ENCODE measurements at places on chromosomes 12 and 14.
A peak's percentile ranks its signal among the peaks of the same experiment; 100 is the strongest.

DNA sequence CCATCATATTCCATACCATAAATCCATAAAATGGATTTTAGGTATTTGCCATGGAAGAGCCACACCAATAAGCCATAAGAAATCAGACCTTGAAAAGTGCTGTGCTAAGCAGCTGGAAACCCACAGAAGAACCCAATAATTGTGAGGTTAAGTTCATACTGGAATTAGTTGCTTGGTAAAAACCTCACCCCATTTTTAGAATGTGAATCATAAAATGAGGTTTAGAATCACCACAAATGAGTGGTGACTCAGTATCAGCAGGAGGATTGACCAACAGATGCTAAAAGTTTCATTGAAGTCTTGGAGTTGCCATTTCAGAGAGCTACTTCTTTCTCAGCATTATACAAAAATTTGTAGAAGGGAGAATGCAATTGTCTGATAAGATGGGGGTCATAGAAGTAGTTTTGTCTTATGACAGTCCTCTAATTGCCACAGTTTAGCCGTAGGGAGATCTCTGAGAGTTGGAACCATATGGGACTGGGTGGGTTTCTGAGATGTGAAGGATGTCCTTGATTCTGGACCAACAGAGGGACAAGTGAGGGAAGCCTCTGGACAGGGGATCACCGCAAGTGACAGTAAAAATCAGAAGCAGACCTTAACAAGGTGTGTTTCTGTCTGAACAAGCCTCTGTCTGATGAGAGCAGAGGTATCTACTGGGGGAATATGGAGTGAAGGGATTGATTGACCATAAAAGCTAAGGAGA is 1.4 kb upstream of the STON2 start:
- no peak for DNase-seq

GRCh38 chr12:131831635-131832041 is 3.4 kb downstream of the MMP17 start:
- peak; percentile 77 for DNase-seq

GRCh38 chr12:11853126-11853525 is 203.7 kb downstream of the ETV6 start:
- no peak for DNase-seq

DNA sequence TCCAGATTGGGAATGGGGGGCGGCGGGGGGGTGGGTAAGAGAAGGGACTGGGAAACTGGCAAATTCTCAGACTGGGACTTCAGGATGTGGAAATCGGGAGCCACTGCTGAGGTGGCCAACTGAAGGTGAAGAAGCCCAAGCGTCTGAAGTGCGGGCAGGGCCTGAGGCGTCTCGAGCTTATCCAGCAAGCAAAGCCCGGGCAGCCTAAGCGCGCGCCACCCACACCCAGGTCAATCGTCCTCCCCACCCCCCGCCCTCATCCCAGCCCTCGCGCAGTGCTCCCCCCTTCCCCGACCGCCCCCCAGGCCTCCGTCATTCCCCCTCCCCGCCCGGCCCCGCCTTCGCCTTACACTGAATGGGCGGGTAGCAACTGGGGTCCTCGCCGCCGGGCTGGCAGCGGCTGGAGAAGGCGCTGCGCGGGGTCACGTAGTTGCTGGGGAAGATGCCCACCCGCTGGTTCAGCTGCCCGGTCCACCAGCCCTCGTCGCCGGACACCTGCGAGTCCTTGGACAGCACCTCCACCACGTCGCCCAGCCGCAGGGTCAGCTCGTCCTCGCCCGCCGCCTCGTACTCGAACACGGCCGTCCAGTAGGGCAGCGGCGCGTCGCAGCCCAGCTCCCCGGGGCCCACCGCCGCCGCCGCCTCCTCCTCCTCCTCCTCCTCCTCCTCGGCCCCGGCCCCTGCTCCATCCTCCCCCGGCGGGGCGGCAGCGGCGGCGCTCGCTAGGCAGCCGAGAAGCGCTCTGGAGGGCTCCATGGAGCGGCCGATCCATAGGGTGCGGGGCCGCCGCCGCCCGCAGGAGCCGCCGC is 693 bp downstream of the MAP3K9 start:
- no peak for DNase-seq

- no peak for DNase-seq
These were observed 12.5 kb downstream of the C1R start for GRCh38 chr12:7079826-7080125.

GRCh38 chr14:20631023-20631879 is 10.2 kb downstream of the OR6S1 start:
- DNase-seq: peak; percentile 71

DNA sequence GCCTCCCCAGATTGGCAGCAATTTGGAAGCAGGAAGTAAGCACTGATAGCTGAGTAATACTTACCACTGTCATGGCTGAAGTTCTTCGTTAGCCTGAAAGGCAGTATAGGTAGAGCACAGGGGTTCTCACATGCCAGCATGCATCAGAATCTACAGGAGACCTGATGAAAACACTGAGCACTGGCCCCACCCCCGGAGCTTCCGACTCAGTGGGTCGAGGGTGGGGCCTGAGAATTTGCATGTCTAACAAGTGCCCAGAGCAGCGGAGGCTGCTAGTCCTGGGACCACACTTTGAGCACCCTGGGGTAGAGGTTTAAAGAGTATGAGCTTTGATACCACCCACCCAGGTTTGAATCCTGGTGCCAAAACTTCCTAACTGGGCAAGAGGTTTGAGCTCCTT is 89.6 kb downstream of the FBXW8 start:
- DNase-seq: no peak

DNA sequence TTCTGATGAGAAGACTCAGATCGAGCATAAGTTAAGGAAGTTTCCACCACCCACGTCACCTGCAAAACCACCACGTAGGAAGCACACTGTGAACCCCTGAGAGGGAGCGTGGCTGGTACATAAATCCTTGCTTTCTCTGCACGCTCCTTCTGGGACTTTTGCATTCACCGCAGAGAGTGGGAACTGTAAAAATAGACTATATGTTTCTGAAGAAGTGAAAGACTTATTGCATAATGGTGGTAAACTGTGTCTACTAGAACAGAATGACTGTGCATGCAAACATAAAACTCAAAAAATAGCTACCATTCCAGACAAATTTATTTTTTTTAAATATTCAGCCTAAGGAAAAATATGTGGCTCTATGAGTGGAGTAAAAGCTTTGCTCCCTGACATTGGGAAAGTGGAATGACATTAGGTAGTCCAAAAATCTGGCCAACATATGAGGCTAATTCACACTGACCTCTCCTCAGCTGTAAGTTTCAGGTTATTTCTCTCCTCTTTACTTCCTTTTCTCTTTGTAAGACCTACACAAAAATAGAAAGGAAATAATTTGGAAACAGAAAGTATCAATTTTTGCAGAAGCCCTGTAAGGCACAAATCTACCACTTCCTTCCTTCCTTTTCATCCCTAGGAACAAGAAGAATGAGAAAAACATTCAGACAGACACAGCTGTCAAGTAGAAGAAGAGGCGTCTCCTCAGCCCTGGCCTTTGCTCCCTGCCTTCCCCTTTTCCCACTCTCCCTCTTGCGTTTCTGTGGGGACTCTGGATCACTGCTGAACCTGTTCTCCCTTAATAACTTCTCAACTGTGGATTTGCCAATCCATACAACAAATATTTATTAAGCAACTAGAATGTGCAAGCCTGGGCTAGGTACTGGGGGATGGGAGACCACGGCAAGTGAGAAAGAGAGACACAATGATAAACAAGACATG is 264.3 kb upstream of the FOXN3 start:
- DNase-seq: no peak

DNA sequence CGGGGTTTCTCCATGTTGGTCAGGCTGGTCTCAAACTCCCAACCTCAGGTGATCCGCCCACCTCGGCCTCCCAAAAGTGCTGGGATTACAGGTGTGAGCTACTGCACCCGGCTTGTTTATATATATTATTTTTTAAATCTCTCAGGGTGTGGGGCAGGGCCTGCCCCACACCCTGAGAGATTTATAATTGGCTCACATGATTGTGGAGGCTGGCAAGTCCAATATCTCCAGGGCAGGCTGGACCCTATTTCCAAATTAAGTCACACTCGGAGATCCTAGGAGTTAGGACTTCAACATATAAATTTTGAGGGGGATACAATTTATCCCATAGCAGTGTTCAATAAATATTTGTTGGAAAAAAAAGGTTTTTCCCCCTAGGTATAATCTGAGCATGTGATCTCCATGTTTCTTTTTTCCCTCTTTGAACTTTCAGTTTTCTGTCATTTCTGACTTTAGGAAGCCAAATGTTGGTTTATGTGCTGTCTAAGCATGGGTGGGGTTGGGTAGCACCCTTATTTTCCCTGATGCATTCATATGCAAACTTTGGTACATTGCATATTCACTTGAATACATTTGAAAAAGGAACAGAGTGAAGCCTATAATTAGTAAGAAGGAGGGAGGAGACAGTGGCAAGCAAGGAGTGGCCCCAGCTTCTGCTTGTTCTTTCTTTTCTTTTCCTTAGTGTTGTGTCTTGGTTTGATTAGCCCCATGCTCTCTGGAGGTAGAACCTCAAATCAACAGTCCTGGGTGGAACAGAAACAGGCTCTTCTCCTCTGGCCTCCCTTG is 8.7 kb upstream of the A2ML1 start:
- DNase-seq: no peak

DNA sequence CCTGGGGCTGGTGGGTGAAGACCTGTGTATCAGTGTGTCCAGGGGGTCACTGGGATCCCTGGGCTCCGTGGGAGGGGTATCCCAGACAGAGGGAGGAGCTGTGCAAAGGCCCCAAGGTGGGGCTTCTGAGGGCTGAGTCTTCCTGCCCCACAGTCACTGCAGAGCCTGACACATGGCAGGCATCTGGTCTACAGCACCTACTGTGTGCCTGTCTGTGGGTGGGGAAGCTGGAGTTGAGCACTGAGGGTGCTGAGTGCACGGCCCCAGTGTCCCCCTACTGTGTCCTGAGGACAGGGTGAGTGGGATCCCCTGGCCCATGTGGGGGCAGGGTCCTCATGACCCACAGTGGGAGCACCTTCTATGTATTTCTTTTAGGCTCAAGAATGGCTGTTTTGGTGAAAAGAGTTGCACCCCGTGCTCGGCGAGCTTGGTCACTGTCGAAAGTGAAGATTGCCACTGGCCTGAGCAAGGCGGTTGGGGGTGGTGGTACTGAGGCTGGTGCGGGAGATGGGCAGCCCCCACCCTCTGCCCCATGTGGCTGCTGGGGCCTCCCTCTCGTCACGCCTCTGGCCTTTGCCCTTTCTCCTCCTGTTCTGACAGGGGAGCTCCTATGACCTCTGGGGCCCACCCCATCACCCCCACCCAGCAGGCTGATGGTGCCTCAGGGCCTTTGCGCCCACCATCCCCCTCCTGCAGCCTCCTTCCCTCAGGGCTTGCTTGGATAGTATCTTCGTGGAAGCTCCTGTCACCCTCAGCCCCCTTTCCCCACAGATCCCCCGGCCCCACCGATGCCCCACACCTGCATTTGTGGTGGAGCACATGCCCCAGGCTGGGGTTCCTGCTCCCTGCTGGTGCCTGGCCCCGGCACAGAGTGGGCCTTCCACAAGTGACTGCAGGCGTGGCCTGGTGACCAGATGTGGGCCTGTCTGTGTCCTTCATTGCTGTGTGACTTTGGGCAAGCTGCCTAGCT is 55.8 kb downstream of the BEGAIN start:
- no peak for DNase-seq

GRCh38 chr12:70487440-70487839 is 121.3 kb downstream of the KCNMB4 start:
- no peak for DNase-seq

GRCh38 chr14:90488256-90488655 is 91.4 kb downstream of the CALM1 start:
- DNase-seq: no peak

- DNase-seq: no peak
These were observed 41.9 kb downstream of the MMAB start for GRCh38 chr12:109531411-109531810.

- DNase-seq: no peak
These were observed 203.3 kb downstream of the NAV3 start for GRCh38 chr12:78034025-78034424.

DNA sequence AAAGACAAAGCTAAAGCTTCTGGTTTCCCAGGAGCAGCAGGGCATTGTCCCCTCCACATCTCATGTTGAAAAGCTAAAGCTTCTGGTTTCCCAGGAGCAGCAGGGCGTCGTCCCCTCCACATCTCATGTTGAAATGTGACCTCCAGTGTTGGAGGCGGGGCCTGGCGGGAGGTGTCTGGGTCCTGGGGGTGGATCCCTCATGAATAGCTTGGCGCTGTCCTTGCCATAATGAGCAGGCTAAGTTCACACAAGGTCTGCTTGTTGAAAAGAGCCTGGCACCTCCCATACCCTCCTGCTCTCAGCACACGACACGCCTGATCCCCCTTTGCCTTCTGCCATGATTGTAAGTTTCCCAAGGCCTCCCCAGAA is 123.7 kb downstream of the PIWIL1 start:
- no peak for DNase-seq

- peak; percentile 88 for DNase-seq
These were observed 13.7 kb downstream of the KRT71 start for GRCh38 chr12:52539083-52539820.

DNA sequence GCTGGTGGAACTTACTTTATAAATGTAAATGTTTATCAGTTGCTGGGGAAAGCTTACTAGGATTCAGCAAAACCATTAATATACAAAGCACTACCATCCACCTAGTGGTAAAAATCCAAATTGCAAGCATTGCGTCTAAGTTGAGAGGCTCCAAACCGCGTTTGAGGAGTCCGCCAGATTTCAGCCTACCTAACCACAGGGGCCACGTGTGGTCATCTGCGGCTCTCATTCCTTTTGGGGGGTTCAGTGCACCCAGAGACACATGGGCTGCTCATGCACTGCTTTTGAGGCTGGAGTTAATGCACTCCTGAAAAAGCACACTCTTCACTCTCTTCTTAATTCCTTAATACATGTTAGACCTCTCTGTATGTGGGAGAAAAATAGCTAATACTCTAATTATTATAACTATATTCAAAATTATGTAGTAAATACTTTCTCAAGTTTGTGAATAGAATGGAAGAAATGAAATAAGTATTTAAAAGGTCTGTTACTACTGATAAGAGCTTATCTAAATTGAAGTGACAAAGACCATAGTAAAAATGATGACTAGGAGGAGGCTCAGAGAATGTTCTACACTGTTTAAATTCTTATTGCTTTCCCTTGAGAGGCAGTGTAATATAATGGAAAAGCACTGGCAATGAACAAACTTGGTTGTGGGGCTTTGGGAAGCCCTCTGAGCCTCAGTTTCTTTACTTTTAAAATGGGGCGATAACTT is 41.4 kb upstream of the MANSC4 start:
- peak; percentile 88 for DNase-seq

GRCh38 chr12:76785407-76785806 is 21.5 kb downstream of the ZDHHC17 start:
- DNase-seq: no peak

- no peak for DNase-seq
These were observed 214.3 kb downstream of the ZFP36L1 start for GRCh38 chr14:68578597-68578996.

DNA sequence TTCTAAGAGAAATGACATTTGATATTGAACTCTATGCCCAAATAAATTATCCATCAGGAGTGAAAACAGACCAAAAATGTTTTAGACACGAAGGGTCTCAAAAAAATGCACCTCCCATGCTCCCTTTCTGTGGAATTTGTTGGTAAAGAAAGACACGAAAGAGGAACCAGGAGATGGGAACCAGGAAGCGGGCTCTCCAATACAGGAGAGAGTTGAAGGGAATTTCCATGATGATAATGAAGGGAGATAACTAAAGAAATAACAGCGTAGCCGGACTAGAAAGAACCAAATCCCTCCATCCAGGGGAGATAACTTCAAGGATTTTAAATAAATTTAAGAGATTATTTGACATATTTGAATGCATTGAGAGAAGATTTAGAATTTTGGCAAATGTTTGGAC is 183.0 kb downstream of the DUSP6 start:
- no peak for DNase-seq
